Hepatocyte (in vitro differentiated cells): ENCODE measurements at places on chromosomes 3 and 15. TPM values are rescaled to one million over a fixed set of nuclear protein-coding genes. Genes with fewer than 3 reads are reported as not detected.
A peak's percentile ranks its signal among the peaks of the same experiment; 100 is the strongest.

DNA sequence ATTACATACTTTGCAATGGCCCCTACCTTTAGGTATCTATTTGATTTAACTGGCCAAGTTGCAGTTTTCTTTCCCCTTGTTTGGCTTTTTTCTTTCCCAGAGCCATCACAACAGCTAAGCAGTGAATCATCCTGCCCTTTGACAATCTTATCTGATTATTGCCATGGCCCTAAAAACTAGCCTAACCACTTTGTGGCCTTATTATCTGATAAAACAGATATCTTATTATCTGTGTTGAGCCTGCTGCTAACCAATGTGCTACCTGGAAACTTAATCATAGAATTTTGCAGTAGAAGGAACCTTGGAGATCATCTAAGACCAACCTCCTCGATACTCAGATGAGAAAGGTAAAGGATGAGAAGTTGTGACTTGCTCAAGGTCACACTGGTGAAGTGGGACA is 37.1 kb downstream of the EIF4E3 start:
- DNase-seq: peak; percentile 20

DNA sequence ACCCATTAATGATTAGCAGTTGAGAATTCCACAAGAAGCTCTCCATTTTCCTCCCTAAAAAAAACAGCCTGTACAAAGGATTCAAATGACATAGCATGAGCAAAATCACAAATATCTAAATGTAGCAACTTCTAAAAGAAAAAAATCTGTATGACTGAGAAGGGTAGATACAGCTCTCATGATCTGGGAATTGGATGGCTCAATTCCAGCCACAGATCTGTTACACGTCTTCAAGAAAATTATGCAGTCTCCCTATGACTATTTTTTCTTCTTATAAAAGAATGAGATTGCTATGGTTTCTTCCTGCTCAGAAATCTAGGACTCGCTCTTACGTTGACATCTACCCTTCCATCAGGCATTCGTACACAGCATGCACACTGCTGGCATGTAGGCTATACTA is 71.5 kb downstream of the PLCH1 start:
- DNase-seq: no peak

GRCh38 chr15:58109419-58109818 is 28.8 kb upstream of the AQP9 start:
- no peak for DNase-seq

DNA sequence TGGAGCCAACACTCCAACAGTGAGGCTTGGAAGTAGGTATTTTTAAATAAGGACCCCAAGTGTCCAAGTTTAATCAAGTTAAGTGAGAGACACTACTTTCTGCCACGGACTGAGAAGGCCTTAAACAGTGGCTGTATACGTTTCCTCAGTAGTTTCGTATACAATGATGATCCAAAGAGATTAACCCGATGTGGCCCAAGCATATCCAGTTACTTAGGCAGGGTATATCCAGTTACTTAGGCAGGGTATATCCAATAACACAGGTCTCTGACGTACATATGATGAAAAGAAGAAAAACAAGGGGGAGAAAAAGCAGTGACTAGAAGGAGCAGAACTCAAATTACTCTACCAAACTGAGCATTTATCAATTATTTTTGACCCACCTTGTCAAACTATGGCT is 591.4 kb downstream of the FOXP1 start:
- no peak for DNase-seq

- no peak for DNase-seq
These were observed 81.2 kb upstream of the ZBTB20 start for GRCh38 chr3:115228266-115228665.

GRCh38 chr3:142226474-142226873 is 1.1 kb upstream of the GK5 start:
- no peak for DNase-seq

DNA sequence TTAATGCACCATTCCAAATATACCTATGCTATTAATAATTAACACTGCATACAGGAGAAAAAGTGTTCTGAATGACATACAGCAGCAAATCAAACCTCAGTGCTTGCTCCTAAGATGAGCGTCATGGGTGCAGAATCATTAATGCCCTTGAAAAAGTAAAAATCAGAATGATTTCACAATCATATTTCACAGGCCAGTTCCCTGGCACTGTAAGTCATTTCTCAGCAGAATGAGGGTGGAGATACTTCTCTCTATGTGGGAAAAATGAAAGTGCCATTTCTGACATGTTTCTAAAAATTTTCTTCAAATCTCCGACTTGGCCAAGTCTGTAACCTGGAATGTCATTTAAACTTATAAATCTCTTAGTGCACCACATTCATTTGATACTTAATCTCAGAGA is 549.8 kb upstream of the AGTR1 start:
- no peak for DNase-seq

GRCh38 chr15:92884436-92885223 is 15.5 kb upstream of the CHD2 start:
- no peak for DNase-seq

GRCh38 chr3:43019006-43019809 is 40.1 kb downstream of the GASK1A start:
- peak; percentile 18 for DNase-seq

DNA sequence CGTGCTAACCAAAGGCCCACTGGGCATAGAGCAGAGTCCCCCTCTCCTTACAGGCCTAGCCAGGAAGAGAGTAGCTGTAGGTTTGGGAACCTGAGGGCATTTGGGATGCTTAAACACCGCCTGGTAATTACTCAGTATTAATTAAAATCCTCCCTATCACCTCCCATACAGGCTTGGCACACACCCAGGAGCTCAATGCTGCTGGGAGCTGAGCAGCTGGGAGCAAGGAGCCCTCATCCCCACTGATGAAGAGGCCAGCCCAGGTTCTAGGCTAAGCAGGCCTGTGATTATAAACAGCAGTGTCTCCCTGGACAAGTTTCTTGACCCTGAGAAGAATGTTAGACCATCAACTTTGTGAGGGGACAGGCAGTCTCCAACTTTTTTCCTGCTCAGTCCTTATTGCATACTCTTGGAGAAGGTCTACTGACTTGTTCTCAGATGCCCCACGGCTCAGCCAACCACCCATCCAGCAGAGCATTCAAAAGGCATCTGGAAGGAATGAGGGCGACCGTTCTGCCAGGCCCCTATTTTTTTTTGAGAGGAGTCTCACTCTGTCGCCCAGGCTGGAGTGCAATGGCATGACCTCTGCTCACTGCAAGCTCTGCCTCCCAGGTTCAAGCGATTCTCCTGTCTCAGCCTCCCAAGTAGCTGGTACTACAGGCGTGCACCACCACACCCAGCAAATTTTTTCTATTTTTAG is 1.3 kb upstream of the PRKAR2A start:
- DNase-seq: no peak

DNA sequence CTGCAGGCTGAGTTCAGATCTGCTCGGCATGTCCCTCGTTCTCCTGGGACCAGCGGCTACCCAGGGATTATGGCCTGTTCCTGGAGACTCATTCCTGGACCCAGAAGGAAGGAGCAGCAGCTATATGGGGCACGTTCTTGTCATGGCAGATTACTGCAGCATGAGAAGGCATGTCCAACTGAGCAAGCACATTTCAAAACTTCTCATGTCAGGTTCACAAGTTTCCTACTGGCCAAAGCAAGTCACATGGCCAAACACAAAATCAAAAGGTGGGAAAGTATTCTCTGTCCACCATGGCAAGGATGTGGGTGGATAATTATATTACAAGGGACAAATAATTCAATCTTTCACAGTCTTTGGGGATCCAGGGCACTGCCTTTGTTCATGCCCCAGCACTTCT is 71.9 kb upstream of the C15orf39 start:
- no peak for DNase-seq

- no peak for DNase-seq
These were observed 8.0 kb downstream of the MUC13 start for GRCh38 chr3:124926426-124927101.

DNA sequence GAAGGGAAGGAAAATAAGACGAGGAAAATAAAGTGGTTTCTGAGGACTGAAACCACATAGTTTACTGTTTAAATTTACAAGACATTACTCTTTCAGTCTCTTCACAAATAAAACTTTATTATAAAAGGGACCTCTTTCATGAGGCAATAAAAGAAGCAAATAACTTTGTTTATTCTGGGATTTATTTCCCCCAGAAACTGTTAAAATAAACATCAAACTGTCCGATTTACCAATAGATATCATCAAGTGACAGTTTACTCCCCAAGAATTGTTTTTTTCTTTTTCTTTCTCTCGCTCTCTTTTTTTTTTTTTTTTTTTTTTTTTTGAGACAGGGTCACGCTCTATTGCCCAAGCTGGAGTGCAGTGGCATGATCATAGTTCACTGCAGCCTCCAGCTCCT is 54.1 kb downstream of the SLC28A2 start:
- no peak for DNase-seq

- DNase-seq: no peak
These were observed 72.2 kb downstream of the ADCY5 start for GRCh38 chr3:123376451-123377242.

DNA sequence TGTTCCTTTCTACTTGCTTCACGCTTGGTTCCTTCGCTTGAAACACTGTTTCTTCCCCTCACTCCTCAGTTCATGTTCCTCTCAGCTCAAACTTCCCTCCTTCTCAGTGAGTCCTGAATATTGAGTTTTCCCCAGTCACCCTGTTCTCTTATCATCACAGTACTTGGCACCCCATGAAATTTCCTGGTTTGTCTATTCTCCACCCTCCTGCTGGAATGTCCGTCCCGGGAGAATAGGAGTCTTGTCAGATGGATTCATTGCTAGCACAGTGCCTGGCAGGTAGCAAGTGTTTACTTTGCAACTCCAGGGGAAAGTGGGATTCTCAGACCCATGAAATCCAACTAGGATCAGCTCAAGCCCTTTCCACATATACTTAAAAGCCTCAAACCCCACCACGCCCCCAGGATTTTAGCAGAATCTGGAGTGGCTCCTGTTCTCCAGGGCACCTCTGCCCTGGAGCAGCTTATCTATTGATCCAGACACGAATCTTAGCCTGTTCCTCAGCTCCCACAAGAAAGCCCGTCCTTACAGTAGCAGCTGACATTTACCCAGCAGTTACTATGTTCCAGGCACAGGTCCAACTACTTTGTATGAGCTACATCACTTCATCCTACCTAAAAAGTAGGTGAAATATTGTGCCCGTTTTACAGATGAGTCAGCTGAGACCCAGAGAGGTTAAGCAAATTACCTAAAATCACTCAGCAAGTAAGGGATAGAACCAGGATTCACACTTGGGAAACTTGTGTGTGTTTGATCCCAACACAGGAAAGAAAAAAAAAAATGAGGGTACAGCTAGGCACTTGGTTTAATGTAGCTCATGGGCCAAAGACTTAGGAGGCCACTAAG is 36.8 kb upstream of the MAP3K13 start:
- no peak for DNase-seq

- no peak for DNase-seq
These were observed 19.6 kb downstream of the EFCC1 start for GRCh38 chr3:129020691-129021090.

GRCh38 chr3:141305436-141305835 is 62.9 kb upstream of the ZBTB38 start:
- no peak for DNase-seq

DNA sequence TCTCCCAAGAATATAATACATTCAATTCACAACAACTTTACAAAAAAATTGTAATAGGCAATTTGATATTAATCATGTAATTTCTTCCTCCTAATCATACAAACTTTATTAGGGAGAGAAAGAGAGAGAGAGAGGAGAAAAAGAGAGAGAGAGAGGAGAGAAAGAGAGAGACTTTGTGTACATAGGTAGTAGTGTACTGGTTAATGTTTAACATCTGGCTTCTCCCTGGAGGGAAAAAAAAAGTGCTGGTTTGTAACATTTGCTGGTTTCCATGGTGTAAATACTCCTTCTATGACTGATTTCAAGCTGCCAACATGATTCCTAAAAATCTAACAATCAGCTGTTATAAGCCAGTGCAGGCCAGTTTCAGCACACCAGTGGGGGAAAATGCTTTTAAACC is 98.0 kb upstream of the ARHGEF26 start:
- DNase-seq: peak; percentile 68

- DNase-seq: peak; percentile 87
These were observed 2.0 kb downstream of the FAM43A start for GRCh38 chr3:194687638-194688199.

- DNase-seq: no peak
These were observed 379.0 kb upstream of the IL12A start for GRCh38 chr3:159609625-159610024.

DNA sequence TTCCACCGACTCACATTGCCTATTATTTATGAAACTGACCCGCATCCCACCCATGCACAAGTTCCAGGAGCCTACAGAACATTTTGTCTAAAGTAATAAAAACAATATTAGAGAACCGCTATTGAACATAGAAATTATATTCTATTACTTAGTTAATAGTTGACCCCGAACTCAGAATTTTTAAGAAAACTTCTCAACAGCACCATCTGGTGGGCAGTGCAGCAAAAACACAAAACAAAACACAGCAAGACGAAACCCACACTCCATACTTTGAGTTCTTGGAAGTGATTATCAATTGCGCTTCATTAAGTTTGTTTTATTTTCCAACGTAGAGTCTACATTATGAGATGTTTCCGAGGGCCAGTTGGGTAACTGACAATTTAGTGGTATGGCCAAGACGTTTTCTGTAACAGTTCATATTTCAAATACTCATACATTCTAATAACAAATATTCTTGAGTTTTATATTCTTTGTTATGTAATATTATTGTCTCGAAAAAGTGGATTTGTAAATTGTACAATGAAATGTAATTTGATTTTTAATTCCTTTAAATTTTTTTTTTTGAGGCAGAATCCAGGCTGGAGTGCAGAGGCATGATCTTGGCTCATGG is 24.0 kb upstream of the C3orf70 start:
- peak; percentile 47 for DNase-seq

- DNase-seq: peak; percentile 70
These were observed 90.7 kb downstream of the SCN11A start for GRCh38 chr3:38960953-38961622.

DNA sequence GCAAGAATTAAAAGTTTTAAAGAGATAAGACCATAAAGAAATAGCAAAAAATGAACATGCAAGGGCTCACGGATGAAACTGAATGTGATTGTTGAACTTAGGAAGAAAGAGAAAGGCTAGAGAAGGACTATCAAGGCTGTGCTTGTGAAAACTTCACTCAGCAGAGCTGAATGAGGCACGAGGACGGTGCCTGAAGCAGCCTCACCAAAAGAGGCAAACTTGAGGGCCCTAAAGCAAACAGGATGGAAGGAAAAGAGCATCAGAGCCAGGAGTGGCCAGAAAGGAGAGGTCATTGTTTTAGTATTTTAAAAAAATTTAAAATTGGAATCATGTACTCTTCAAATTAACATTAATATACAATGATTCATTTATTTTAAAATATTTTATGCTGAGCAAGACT is 191.2 kb upstream of the SOX14 start:
- DNase-seq: no peak

GRCh38 chr15:57356178-57356577 is 20.1 kb upstream of the CGNL1 start:
- DNase-seq: no peak

GRCh38 chr3:54578417-54578816 is 349.4 kb downstream of the LRTM1 start:
- peak; percentile 13 for DNase-seq

The IL20RB gene
- total RNA-seq: 0.48 and 0.50 TPM in 2 replicates

The BNC1 gene
- total RNA-seq: 13.5 and 24.3 TPM in 2 replicates

The LIPH gene
- 10.7 and 442 TPM in 2 replicates for total RNA-seq

The COLQ gene
- 0.27 and 5.5 TPM in 2 replicates for total RNA-seq

The LINGO1 gene
- total RNA-seq: 3.3 and 4.3 TPM in 2 replicates

The HMCES gene
- total RNA-seq: 16.8 and 20.1 TPM in 2 replicates

The TM4SF1 gene
- 164 and 166 TPM in 2 replicates for total RNA-seq

The CCR8 gene
- total RNA-seq: not detected in 2 replicates

The ASB14 gene
- not detected in 2 replicates for total RNA-seq

The AGTR1 gene
- total RNA-seq: 8.0 and 11.2 TPM in 2 replicates

The ALPK3 gene
- total RNA-seq: 25.3 and 25.9 TPM in 2 replicates

The CEMIP gene
- total RNA-seq: 2.1 and 2.3 TPM in 2 replicates

The OR5K2 gene
- total RNA-seq: not detected in 2 replicates

The CSTA gene
- total RNA-seq: not detected in 2 replicates

The RETNLB gene
- not detected in 2 replicates for total RNA-seq

The ZNF609 gene
- total RNA-seq: 21.3 and 23.0 TPM in 2 replicates

The PLOD2 gene
- 148 and 155 TPM in 2 replicates for total RNA-seq
